ENCODE measurements at places on chromosomes 5 and 9. TPM values are rescaled to one million over a fixed set of nuclear protein-coding genes. Genes with fewer than 3 reads are reported as not detected.

TRIM36 gene
- total RNA-seq = 102 TPM

CCDC171 gene
- 21.9 TPM for total RNA-seq

PCDHA4 gene
- total RNA-seq = 15.0 TPM

PCDHB6 gene
- total RNA-seq = 4.2 TPM

IL5 gene
- not detected for total RNA-seq

GFI1B gene
- 0.23 TPM for total RNA-seq

ARL10 gene
- 39.7 TPM for total RNA-seq
